ENCODE measurements at places on chromosomes 1 and 21.

DNA sequence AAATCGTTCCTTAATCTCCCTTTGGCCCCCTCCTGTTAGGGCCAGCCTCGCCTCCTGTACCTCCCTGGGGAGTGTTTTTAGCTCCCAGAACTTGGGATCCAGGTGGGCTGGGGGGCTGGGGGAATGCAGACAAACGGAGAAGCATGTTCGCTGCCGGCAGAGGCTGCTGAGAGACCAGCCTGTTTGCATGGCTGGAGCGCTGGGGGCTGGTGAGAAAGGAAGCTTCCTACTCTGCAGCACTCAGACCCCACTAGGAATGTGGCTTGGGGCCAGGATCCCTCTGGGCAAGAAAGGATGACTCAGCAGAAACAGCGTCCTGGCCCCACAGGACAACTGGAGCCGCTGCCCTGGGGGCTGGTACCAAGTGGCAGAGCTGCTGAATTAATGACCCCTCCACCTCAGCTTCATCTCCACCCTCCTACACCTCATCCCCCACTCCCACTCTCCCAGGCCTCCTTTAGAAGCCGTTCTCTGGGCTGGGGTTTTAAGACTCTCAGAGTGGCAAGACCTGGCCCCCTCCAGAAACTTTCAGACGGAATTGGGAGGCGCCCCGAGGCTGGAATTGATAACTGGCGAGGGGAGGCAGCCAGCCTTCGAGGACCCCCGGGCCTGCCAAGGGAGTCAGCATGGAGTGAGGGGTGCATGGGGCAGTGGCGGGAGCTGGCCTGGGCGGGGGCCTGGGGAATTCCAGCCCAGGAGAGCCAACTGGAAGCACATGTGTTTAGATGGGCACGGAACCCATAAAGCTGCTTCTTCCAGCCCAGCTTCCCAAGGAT is 28.5 kb upstream of the EPS8L3 start:
- DNase-seq = no peak

- no peak for DNase-seq
These were observed 45.9 kb upstream of the SAMD13 start for GRCh38 chr1:84255582-84255981.

- DNase-seq = no peak
These were observed 7.1 kb upstream of the TPM3 start for GRCh38 chr1:154198756-154199562.

GRCh38 chr1:27322569-27323240 is 742 bp downstream of the TMEM222 start:
- DNase-seq = no peak

- no peak for DNase-seq
These were observed 99.0 kb upstream of the WLS start for GRCh38 chr1:68331117-68331865.

GRCh38 chr1:14983277-14983676 is 170.3 kb upstream of the TMEM51 start:
- DNase-seq = no peak

- DNase-seq = no peak
These were observed 226.1 kb downstream of the RGS7 start for GRCh38 chr1:241130881-241131280.

- DNase-seq = no peak
These were observed at the start of gene SGIP1 for GRCh38 chr1:66533804-66534740. TSS of gene SGIP1 (plus strand) at chr1:66534153. CDS start at chr1:66534359, 206 bp downstream.

GRCh38 chr1:205954819-205955404 is 11.7 kb upstream of the SLC26A9 start:
- DNase-seq = no peak

GRCh38 chr1:107430540-107431228 is 289.8 kb downstream of the NTNG1 start:
- no peak for DNase-seq

- no peak for DNase-seq
These were observed 194.6 kb downstream of the PBX1 start for GRCh38 chr1:164753521-164754077.

Measured in stimulated activated CD4-positive, alpha-beta T cell treated with anti-CD3 and anti-CD28 coated beads, Interleukin-1b, Interleukin-23, amount 100 ng/mL, for 1 hour (primary cell).